ENCODE measurements at places on chromosomes 16 and 17. TPM values are rescaled to one million over a fixed set of nuclear protein-coding genes. Genes with fewer than 3 reads are reported as not detected.

Gene CCL4
- not detected for total RNA-seq

Gene KRT31
- not detected for total RNA-seq

Gene KRTAP16-1
- total RNA-seq: not detected

Gene GPR142
- not detected for total RNA-seq

Gene FGF11
- total RNA-seq: 0.30 TPM

Gene KRT16
- not detected for total RNA-seq
